ENCODE measurements at places on chromosomes 5 and 9.

- DNase-seq: no peak
Observed at GRCh38 chr9:20835377-20836286, 151.6 kb downstream of the FOCAD start.

GRCh38 chr5:123906698-123907295 is 394.8 kb downstream of the CSNK1G3 start:
- no peak for DNase-seq

GRCh38 chr5:159049844-159050315 is 49.8 kb downstream of the EBF1 start:
- peak; percentile 80 for DNase-seq

GRCh38 chr5:9653811-9654210 is 23.7 kb upstream of the TAS2R1 start:
- DNase-seq: peak; percentile 94

GRCh38 chr5:169707686-169708085 is 70.6 kb downstream of the DOCK2 start:
- DNase-seq: no peak

- no peak for DNase-seq
Observed at GRCh38 chr5:156892223-156892622, 42.1 kb downstream of the PPP1R2B start.

DNA sequence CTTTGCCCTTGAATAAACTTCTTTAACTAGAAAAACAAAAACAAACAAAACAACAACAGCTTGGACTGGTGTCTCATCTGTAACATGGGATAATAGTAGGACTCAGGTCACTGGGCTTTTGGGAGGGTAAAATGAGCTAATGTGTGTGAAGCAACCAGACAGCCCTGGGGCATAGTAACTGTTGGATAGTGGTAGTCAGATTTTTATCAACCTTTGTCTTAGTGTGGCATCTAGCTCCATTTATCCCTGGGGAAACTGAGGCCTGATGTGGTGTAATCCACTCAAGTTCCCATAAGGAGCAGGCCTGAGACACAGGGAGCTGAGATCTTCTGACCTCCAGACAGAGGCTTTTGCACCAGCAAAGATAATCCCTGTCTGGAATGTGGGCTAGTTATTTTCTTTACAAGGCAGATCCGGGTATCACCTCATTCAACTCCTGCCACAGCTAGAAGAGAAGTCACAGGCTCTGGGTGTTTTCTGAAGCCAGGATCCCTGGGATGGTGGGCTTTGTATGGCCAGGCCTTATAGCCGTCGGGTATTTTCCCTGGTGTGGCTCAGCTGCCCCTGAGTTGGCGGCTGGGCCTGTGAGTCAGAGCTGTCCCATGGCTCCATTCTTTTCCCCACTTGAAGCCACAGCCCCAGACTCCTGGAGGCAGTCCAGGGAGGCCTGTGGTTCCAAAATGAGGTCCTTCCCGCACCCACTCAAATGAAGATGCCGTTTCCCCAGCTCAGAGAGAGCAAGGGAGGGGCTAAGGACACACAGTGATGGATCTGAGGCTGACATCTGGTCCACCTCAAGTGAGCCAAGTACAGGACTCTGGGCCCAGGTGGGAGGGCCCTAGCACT is 26.1 kb upstream of the CSF1R start:
- DNase-seq: peak; percentile 96

GRCh38 chr5:139733698-139734538 is 61.7 kb upstream of the PSD2 start:
- DNase-seq: no peak

- DNase-seq: peak; percentile 87
Observed at GRCh38 chr9:108477529-108478006, 378.2 kb downstream of the ACTL7B start.

DNA sequence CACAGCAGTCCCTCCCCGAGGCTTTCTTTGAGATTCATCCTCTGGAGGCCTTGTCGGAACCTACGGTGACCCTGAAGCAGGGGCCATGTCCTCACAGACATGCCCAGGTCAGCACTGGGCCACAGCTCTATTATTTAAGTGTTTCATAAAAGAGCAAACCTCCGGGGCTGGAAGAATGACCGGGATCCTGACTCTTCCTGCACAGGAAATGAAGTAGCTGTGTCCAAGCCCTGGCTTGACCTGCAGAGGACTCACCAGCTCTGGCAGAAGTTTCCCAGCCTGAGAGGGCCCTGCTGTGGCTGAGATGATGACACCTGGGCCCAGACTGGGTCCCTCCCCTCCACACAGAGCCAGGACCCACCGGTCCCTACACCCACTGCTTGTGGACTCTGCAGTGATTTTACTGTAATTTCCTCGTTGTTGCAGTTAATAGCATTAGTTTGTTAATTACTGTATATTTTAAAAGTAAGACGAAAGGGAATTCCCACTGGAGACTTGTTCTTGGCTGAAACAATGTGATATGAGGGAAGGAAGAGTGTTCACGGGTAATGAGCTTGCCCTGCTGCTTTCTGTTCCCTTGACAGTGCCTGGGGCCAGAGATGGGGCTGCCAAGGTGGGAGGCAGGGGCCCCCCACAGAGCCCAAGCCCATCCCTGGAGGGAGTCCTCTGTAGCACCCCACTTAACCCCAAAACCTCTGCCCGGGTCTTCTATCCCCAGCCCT is 72.2 kb downstream of the PCDH1 start:
- DNase-seq: no peak

DNA sequence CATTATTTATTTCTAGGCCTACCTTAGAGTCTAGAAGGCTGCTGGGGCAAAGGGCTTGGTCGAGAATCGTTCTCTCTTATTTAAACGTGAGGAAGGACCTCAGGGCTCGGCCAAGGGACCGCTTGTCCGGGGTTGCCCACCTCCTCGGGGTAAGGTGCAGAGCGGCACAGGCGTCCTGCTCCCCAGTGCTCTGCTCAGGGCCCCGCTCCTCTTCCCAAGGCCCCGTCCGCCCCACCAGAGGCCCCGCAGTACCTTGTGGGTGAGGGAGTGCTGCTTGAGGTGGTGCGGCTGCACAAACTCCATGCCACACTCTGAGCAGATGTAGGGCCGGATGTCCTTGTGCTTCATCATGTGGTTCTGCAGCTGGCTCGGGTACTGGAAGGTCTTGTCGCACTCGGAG is 47.3 kb downstream of the ZNF366 start:
- no peak for DNase-seq
